ENCODE measurements at places on chromosomes 2 and 18. TPM values are rescaled to one million over a fixed set of nuclear protein-coding genes. Genes with fewer than 3 reads are reported as not detected.

GRCh38 chr2:17208511-17208910 is 309.7 kb downstream of the RAD51AP2 start:
- DNase-seq: no peak

DNA sequence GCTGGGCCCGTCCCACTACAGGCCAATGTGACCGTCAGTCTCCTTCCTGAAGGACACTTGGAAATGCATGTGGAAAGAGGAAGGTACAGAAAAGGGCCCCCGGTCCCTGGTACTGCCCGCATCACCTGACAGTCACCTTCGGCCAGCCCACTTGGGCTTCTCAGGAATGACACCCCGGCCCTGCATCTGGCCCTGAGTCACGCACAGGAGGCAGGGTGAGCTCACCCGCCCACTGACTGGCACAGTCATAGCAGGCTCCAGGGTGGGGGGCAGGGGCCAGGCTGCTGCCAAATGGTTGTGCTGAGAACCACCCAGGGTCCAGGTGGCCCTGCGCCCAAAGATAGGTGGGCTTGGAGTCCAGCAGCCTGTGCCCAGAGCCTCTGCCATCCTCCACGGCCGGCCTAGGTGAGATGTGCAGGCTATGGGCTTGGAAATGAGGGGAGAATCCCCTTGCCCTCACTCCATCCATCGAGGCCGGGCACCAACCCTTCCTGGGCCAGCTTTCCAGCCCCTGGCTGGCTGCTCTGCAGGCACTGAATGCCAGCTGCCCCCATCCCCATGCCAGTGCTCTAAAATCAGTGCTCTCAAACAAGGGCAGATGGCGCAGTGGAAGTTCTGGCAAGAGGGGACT is 14.1 kb downstream of the EMX1 start:
- DNase-seq: no peak

DNA sequence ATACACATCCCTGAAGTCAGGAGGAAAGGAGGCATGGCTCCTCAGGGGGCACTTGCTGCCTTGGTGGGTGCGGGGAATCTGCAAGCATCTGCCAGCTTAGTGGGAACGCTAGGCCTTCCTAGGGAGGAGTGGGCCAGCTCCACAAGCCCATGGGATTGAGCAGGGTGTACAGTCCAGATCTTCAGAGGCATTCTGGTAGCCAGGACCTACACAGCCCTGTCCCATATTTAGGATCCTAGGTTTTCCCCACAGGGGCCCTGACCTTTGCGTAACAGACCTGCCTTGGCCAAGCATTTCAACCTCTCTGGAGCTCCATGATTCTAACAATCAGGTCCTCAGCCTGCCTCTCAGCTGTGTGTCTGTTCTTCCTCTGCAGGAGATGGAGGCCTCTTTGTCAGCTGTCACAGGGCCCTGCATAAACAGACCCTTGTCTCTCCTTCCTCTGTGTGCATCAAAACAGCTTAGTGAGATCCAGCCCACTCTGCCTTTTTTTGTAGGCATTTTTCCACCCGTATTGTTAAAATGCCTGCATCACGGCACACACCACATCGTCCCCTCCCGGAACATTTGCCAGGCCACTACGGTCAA is 140.2 kb upstream of the NDUFV2 start:
- DNase-seq: no peak

- DNase-seq: no peak
Measured at GRCh38 chr2:218284106-218284811, 8.0 kb downstream of the TMBIM1 start.

- peak; percentile 90 for DNase-seq
Measured at GRCh38 chr2:113203901-113204519, 30.2 kb downstream of the PSD4 start.

- no peak for DNase-seq
Measured at GRCh38 chr2:63763391-63763941, 78.2 kb upstream of the UGP2 start.

GRCh38 chr2:152453129-152453911 is 118.3 kb downstream of the FMNL2 start:
- DNase-seq: peak; percentile 69

DNA sequence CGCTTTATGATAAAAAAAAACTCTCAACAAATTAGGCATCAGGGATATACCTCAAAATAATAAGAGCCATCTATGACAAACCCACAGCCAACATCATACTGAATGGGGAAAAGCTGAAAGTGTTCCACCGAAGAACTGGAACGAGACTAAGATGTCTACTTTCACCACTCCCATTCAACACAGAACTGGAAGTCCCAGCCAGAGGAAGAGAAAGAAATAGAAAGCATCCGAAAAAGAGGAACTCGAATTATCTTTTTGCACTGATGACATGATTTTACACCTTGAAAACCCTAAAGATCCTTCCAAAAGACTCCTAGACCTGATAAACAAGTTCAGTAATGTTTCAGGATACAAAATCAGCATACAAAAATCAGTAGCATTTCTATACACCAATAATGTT is 121.6 kb downstream of the ZRANB3 start:
- no peak for DNase-seq

GRCh38 chr2:101179982-101180381 is 28.8 kb upstream of the TBC1D8 start:
- no peak for DNase-seq

DNA sequence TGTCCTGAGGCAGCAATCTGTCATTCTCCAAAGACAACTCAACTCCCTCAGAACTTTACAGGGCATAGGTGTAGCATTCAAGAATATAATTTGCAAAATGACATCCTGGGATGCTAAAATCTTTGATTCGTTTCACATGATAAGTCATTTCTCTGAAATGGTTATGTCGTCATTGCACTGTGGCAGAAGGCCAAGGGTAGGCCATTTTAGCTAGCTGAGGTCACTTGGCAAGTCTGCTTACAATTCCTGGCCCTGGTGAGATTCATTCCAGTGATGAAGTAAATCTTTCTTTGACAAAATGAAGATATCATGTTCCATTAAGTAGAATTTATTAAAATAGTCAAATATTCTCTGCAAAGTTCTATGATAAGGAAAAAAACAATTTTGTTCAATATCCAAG is 1410.3 kb upstream of the LRRTM1 start:
- DNase-seq: no peak

- no peak for DNase-seq
Measured at GRCh38 chr2:225040856-225041206, 1.4 kb downstream of the DOCK10 start.

- DNase-seq: no peak
Measured at GRCh38 chr2:236579048-236579745, 9.6 kb downstream of the ACKR3 start.

- DNase-seq: no peak
Measured at GRCh38 chr2:233996000-233996399, 54.5 kb upstream of the SPP2 start.

- DNase-seq: no peak
Measured at GRCh38 chr18:54181856-54182602, 42.4 kb downstream of the MBD2 start.

GRCh38 chr18:10025711-10026670 is 112.2 kb downstream of the VAPA start:
- no peak for DNase-seq

GRCh38 chr18:36895606-36896005 is 66.7 kb downstream of the KIAA1328 start:
- no peak for DNase-seq

GRCh38 chr2:191015239-191015638 is 1.3 kb upstream of the STAT1 start:
- no peak for DNase-seq

DNA sequence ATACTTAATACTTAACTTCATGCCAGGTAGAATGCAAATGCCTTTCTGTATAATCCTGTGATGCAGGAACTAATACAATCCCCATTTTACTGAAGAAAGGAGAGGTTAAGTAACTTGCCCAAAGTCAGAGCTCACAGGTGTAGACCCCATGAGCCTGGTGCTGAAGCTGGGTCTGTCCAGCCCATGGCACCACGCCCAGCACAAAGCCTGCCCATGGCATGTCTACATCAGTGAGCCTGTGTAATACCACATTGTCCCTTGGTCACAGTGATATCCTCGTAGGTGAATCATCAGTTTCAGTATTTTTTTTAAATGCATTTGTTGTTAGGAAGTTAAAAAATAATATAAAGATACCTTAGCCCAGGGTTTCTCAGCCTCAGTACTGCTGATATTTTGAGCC is 69.9 kb upstream of the MCFD2 start:
- DNase-seq: no peak

DNA sequence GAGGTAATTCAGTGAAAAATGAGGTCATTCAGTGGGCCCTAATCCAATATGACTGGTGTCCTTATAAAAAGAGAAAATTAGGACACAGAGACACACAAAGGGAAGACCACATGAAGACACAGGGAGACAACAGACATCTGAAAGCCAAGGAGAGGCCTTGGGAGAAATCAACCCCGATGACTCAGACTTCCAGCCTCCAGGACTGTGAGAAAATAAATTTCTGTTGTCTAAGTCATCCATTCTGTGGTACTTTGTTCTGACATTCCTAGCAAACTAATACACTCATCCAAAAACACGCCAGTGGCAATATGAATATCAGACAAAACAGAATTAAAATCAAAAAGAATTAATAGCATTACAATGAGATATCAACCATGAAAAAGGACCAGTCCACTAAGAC is 303.7 kb downstream of the SS18 start:
- no peak for DNase-seq

DNA sequence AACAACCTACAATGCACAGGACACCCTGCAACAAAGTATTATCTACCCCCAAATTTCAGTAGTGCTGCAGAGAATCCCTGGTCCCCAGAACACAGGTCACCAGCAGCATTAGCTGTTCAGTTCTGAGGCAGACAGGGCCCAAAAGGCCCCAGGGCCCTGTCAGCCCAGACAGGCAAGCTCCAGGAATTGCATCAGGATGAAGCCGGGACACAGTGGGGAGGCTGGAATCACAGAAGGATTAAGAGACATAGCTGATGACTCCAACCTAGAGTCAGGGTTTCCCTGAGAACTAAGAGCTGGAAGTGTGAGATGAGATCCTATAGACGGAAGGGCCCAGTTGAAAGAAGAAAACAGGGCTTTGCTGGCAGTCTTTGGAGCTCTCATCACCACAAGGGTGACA is 148.1 kb downstream of the GALNT14 start:
- DNase-seq: no peak

DNA sequence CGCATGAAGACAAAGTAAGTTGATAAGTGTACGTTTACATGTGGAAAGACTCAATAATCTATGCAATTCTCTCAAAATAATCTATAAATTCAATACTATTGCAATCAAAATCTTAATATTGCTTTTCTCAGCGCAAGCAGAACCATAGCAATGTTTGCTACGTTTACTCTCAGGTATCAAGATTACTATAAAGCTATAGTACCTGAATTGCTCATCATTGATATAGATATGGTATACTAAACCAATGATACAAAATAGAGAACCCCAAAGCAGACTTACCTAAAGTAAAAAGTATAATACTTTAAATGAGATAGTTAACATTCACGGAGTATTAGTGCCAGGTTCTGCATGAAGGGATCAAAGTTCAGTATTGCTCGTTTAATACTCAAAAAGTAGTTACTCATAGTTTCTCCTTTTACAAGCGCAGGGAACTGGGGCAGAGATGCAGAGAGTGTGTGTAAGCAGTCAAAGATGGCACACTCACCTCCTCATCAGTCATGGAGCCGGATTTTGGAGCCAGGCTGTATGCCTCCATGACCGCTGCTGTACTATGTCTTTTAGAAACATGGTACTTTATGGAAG is 391.0 kb upstream of the ID2 start:
- no peak for DNase-seq

- DNase-seq: no peak
Measured at GRCh38 chr2:148614322-148615049, 30.1 kb upstream of the EPC2 start.

The ATIC gene
- 284 TPM for total RNA-seq

The ABCG8 gene
- total RNA-seq: not detected

The SUMO1 gene
- total RNA-seq: 202 TPM

The ARHGAP25 gene
- 1.3 TPM for total RNA-seq

The PSTPIP2 gene
- total RNA-seq: 3.6 TPM

The SALL3 gene
- total RNA-seq: 52.4 TPM

The SH2D6 gene
- total RNA-seq: 0.61 TPM

The ASAP2 gene
- total RNA-seq: 11.0 TPM

The IL1R2 gene
- total RNA-seq: not detected

The ST6GAL2 gene
- total RNA-seq: 7.6 TPM
